ENCODE measurements at places on chromosomes 12 and 14. TPM values are rescaled to one million over a fixed set of nuclear protein-coding genes. Genes with fewer than 3 reads are reported as not detected.

DNA sequence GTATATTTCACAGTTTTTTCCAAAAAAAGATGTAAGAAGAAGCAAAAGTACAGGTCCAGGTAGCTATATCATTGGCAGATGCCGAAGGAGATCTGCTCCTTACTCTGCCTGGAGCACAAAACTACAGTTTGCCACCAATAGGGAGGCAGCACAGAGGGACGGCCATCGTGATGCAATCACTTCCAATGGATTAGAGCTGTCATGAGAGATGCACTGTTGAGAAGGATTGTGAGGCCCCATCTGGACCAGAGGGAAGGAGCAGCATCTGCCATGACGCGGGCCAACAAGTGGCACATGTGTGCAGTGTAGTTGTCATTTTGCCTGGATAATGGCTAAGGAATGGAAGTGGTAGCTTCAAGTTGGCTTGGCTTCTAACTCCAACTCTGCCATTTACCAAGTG lies 318.8 kb upstream of the FKBP4 start:
- DNase-seq: no peak

DNA sequence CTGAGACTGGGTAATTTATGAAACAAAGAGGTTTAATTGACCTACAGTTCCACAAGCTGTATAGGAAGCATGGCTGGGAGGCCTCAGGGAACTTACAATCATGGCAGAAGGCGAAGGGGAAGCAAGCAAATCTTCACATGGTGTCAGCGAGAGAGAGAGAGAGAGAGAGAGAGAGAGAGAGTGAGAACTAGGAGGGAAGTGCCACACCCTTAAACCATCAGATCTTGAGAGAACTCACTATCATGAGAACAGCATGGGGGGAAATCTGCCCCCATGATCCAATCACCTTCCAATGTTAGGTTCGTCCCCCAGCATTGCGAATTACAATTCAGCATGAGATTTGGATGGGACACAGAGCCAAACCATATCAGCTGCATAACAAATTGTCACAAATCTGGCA lies 96.7 kb downstream of the CHST11 start:
- no peak for DNase-seq

DNA sequence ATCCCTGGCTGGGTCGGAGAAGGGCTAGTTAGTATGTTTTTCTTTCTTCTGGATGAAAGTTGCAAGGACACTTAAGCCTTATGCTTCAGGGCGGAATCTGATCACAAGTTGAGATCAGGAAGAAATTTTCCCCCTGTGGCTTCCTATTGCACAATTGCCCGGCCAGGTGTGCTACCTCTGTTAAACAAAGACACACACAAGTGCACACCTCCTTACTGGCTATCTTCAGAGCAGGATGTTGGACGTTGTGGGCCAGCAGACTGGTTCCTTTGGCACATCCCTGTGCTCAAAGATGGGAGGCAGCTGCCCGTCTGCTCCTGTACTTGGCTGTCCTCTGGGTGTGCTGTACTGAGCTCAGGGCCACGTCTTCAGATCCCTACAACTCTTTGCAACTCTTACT lies 19.1 kb downstream of the ETV6 start:
- no peak for DNase-seq

GRCh38 chr14:46352844-46353243 lies 298.7 kb downstream of the RPL10L start:
- no peak for DNase-seq

- no peak for DNase-seq
These were observed 115.2 kb upstream of the RTL1 start for GRCh38 chr14:101018561-101019290.

DNA sequence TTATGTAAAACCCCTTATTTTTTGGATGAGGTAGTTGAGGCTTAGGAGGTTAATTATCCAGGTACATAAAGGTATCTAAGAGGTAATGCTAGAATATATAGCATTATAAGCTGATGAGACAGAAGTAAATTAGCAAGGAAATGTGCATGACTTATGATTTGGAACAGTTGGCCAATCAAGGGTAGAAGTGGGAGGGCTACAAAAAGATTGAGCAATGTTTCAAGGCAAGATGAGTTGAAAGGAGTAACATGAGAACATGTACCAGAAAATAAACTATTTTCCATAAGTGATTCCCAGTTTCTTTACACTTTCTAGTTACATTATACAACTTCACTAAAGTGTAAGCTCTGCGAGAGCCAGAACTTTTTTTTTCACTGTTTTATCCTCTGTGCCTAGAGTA lies 290.9 kb downstream of the LRIG3 start:
- no peak for DNase-seq

DNA sequence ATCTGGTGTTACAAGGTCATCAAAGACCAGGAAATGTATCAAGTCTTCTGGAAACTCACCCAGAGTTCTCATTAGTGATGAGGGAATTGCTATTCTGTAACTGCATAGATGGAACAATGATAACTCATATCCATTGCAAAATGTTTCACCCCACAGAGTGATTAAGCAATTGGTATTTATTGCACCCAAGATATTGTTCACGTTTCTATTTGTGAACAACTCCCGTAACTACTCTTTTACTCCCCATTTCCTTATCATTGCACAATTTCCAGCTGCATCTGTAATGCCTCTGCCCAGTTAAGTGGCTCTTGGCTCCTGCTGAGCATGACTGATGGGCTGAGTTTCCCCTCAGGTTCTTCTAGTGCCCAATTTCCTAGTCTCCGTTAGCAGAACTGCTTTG lies 108.7 kb upstream of the PRICKLE1 start:
- DNase-seq: peak; percentile 90

GRCh38 chr14:39369029-39369428 lies 63.2 kb downstream of the FBXO33 start:
- DNase-seq: no peak

GRCh38 chr14:64950889-64951288 lies 8.3 kb upstream of the GPX2 start:
- DNase-seq: no peak

GRCh38 chr12:123873793-123874192 lies 98.8 kb downstream of the CCDC92 start:
- no peak for DNase-seq

- DNase-seq: no peak
These were observed 84.0 kb downstream of the DACT1 start for GRCh38 chr14:58721723-58722122.

- peak; percentile 36 for DNase-seq
These were observed 810 bp downstream of the MARCHF9 start for GRCh38 chr12:57755454-57756372.

DNA sequence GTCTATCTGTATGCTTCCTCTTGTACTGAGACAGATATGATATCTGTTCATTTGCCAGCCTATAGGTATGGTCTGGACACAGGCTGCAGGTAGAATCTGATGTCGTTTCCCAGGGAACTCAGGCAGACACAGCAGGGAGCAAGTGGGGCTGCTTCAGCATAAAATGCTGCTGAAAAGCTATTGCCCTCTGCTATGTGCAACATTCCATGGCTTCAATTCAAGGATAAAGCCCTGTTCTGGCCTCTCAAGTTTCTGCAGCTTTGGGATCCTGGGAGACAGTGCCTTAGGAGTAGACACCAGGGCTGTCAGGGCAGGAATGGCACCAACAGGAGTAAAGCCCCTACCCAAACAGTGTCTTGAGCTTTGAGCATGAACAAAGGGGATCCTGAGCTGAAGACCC lies 173.5 kb downstream of the SLC41A2 start:
- DNase-seq: peak; percentile 13

- peak; percentile 28 for DNase-seq
These were observed 77.3 kb downstream of the EMP1 start for GRCh38 chr12:13273850-13274249.

- DNase-seq: peak; percentile 88
These were observed 134.7 kb downstream of the FGD4 start for GRCh38 chr12:32533971-32534590.

DNA sequence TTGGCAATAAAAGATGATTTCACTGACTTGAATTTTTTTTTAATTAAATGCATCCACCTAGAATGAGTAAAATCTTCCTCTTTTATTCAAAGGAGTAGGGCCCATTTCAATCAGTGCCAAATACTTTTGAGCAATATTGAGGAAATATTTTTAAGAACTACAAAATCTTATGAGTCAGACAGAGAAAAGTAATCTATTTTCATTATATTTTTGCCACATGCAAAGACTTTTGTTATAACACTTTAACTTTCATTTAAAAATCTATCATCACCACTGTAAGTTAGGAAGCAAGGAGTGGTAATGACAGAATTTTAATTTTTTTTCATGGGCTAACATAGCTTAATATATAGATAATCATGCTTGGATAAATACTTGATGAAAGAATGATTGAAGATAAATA lies 345.2 kb upstream of the KITLG start:
- DNase-seq: peak; percentile 54

GRCh38 chr12:5345534-5345933 lies 86.4 kb upstream of the NTF3 start:
- DNase-seq: no peak

GRCh38 chr12:87943023-87943422 lies 86.2 kb downstream of the C12orf50 start:
- DNase-seq: no peak

GRCh38 chr14:77238356-77238755 lies 32.6 kb downstream of the NGB start:
- no peak for DNase-seq

- peak; percentile 85 for DNase-seq
These were observed 73.8 kb upstream of the ANKS1B start for GRCh38 chr12:100058482-100059029.

GRCh38 chr12:90858252-90858651 lies 96.7 kb downstream of the CCER1 start:
- DNase-seq: no peak

- no peak for DNase-seq
These were observed 1.7 kb downstream of the RARG start for GRCh38 chr12:53230108-53230845.

DNA sequence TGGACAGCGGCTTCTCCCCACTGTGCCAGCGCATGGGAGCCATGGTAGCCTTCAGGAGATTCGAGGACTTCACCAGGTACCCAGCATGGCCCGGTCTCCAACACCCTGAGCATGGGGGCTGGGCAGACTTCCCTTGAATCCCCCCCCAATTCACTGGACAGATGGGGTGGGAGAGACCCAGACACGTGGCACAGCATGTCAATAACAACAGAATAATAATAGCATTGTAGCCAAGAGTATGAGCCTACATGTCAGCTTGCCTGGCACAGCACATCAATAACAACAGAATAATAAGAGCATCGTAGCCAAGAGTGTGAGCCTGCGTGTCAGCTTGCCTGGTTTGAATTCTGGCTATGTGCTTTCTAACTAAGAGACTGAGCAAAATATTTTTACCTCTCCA lies 76.4 kb downstream of the FOXN4 start:
- no peak for DNase-seq

GRCh38 chr12:131916306-131917138 lies 12.6 kb upstream of the PUS1 start:
- DNase-seq: no peak

DNA sequence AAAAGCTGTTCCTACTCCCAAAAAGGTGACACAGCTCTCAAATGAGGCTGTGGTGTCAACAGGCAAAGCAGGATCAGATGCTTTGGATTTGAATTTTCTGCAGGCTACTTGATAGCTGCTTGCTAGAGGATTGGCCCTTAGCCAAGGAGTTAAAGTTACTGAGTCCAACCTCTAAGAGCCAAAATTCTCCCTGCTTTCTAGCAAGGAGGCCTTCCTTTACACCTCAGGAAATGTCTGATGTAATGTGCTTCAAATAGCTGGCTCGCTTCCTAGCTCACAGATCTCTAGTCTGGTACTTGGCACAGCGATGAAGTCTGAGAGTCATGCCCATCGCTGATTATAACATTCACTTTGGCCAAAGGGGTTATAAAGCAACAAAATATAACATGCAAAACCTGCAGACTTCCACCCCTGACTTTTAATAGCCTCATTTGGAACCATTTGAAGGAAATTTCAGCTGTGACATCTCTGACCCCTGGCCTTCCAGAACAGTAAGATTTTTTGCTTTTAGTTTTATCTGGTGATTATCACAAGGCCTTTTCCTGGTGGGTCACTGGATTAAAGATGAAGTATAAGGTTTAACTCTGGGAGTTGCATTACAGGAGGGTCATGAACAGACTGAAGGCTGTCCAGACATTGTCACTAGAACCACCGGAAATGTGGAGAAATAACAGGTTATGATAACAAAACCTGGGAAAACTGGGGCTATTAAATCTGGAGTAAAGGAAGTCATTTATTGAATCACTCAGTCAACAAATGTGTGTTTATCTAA lies 189.7 kb downstream of the EPS8 start:
- peak; percentile 82 for DNase-seq

DNA sequence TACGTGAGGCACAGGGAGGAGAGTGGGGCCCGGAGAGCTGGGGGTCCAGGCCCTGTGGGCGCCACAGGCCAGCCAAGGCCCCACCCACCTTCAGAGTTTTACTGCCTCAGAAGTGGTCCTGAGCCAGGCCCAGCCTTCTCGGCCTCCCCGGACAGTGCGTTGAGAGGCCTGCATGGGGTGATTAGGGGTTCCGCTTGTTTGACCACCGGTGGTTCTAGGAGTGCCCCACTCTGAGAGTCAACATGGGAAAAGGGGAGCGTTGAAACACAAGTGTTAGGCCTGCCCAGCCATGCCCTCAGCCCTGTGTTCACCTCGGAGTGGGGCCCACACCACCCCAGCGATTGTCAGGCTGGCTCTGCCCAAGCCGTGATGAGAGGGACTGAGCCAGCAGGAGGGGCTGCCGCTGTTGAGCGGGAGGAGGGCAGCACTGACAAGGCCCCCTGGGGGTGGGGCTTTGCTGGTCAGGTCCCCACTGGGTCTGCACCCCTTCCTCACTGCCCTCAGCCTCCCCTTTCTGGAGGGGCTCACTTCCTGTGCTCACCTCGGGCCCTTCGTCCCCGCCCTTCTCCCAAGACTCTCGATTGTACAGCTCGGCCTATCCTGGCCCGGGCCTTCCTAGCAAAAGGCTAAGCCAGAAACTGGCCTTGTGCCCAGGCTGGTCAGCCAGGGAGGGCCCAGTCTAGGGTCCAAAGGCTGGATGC lies 4.8 kb downstream of the CKB start:
- DNase-seq: peak; percentile 41

DNA sequence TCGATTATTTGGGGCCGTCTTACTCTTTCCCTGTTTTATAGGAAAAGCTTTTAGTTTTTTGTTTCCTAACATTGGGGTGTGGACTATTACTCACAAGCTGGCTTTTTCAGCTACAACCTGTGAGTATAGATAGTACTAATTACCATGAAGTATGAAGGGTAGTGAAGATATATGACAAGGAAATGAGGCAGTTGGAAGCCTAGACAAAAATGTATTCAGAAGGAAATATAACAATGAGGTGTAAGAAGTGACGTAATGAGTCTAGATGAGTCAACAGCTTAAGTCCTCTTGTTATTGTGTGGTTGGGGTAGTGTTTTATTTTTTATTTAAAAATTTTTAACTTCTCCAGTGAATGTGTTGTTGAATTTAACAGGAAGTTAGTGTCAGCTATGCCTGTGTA lies 804.5 kb downstream of the NRXN3 start:
- DNase-seq: peak; percentile 39

AVPR1A gene
- not detected for total RNA-seq

CARMIL3 gene
- total RNA-seq: not detected

FITM1 gene
- not detected for total RNA-seq

PIP4P1 gene
- total RNA-seq: 18.6 TPM

ESR2 gene
- not detected for total RNA-seq

SERPINA10 gene
- total RNA-seq: not detected

RAD51B gene
- 7.7 TPM for total RNA-seq

NPFF gene
- not detected for total RNA-seq

TRPV4 gene
- total RNA-seq: 1.6 TPM
